ENCODE measurements at places on chromosomes 3 and 15.

- DNase-seq: no peak
Observed at GRCh38 chr3:42493798-42494151, 8.7 kb upstream of the VIPR1 start.

GRCh38 chr3:123644358-123644757 lies 59.5 kb upstream of the HACD2 start:
- DNase-seq: no peak

DNA sequence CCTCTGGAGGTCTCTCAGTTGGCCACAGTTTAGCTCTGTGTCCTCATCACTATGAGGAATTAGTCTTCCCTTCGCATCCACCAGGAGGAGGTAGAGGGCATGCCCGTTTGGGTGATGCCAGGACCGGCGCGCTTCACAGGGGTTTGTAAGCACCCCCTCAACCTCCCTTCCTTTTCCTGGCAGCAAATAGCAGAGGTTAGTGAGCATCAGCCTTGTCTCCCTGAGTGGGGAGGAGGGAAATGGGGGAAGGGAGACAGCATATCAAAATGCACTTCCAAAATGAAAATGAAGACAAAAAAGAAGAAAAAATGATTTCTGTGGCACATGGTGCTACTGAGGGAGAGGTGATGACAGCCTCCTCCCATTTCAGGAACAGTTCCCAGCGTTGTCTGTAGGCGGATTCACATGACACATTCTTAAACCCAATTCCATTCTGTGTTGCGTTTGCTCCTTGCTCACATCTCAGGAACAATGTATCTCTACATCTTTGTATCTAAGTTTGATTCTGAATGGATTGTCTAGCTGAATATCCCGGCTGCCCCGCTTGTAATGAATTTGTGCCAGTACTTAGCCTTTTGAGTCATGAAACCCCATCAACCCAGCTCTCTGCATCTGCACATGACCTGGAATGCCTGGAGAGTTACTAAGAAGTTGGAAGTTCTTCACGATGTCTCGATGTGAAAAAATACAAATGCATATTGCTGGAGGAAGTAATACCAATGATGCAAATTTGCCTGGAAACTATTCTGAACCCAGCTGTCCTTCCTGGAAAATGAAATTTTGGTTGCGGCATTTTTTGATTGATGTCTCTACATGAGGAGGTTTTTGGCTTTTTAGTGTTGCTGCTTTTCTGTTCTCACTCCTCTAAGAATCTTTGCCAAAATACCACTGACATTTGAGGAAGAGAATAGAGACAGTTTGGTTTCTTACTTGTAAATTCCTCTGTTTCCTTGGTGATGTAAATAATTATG lies 45.2 kb downstream of the TYRO3 start:
- DNase-seq: peak; percentile 53

DNA sequence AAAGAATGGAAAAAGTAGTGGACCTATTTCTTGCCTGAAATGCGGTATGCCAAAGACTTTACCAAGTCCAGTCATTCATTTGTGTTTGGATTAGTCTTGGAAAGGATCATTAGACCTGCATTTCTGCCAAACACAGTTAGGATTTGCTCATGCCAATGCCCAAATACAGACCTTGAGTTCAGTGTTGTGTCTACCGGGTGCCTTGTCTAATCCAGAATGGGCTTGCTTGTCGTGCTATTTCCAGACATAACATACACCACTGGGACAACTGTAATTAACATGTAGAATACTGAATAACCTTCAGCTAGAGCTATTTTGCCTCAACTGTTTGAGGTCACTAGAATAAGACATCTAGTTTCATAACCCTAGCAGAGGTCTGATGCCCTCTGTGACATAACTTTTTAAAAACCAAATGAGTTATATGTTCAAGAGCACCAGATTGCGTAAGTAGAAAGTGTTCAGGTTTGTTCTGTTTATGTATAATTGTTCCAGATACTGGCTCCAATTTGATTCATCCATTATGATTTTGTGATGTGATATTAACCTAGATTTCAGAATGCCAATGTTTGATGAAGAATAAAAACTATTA lies 145.3 kb upstream of the DPH6 start:
- DNase-seq: no peak

DNA sequence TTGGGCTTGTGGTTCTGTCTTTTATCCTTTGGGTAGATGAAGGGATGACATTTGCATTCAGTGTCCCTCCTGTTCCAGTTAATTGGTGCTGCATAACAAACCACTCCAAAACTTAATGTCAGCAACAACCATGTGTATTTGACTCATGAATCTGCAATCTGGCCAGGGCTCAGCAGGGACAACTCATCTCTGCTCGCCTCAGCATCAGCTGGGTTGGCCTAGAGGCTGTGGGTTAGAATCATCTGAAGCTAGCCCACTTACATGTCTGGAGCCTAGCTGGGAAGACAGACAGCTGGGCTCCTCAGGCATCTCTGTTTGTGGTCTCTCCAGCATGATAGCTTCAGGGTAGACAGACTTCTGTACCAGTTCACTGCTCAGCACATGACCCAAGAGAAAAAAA lies 92.0 kb downstream of the TMEM108 start:
- DNase-seq: no peak

GRCh38 chr3:152581951-152582350 lies 253.0 kb upstream of the P2RY1 start:
- no peak for DNase-seq

- DNase-seq: no peak
Observed at GRCh38 chr3:149579838-149580542, 77.8 kb downstream of the WWTR1 start.

GRCh38 chr3:158079599-158079998 lies 26.6 kb downstream of the SHOX2 start:
- no peak for DNase-seq

GRCh38 chr15:34693053-34693744 lies 61.6 kb downstream of the GJD2 start:
- DNase-seq: no peak

DNA sequence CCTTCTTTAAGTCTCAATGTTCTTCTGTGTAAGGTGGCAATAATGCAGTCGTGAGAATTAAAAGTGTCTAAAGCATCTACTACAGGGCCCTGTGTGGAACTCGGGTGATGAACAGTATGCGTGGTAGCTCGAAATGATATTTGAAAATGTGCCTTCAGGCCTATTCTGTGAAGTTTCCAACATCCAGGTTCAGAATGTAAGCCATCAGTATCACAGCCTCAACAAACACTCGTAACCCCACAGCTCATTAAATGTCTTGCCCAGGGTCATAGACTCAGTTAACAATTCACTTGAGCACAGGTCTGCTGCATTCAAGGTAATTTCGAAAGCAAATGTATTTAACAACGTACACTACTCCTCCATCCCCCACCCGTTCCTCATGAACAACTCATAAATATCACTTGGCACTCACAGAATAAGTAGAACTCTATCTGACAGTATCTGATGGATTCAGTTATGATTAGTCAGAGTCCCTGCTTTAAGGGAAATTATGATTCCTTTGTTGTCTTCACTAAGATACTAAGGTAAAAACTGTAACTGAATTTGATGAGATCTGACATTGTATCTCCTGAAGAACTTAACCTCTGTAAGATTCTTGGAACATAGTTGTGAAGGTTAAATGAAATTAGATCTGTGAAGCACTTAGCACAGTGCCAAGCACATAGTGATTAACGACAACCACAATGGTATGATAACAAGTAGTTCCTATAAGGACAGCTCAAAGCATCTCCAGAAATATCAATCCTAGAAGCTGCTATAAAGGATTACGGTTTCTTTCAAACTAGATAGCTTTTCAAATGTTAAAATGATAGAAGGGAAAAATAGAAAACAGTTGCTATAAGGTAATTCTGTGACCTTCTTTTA lies 642.3 kb downstream of the TBL1XR1 start:
- DNase-seq: peak; percentile 77

- no peak for DNase-seq
Observed at GRCh38 chr3:106814231-106814630, 563.0 kb upstream of the CCDC54 start.

- no peak for DNase-seq
Observed at GRCh38 chr3:142779591-142779990, 55.8 kb downstream of the TRPC1 start.

GRCh38 chr15:88036154-88036839 lies 220.2 kb downstream of the NTRK3 start:
- DNase-seq: no peak

- no peak for DNase-seq
Observed at GRCh38 chr3:39721076-39721475, 88.3 kb upstream of the MYRIP start.

DNA sequence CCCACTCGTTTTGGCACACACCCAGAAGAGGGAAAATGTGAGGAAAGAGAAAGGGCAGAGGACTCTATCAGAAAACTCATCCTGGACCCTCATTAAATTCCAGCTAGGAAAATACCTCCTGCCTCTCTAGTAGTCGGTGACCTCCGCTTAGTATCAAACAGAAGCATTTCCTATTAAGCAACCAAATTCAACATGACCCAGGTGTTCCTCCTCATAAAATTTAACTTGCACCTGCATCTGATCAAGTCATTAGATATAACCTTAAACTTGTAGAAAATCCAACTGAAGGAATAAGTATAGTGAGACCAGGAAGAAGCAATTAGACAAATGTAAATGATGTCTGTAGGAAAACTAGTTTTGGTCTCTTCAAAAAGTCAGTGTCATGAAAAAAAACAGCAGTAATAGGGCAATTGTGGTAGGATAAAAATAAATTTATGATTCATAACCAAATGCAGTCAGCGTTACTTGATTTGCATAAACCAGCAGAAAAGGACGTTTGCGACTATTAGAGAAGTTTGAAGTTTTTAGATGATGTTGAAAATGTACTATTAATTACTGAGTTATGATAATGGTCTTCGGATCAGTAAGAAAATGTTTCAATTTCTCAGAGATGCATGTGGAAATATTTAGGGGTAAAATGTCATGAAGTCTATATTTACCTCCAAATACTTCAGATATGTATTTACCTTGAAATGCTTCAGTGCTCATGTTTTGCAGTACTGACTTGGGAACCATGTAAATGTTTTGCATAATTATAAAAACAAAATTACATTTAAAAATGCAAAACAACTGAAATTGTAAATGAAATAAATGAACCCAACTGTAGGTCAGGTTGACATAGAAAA lies 44.6 kb downstream of the LDHAL6B start:
- DNase-seq: no peak

- no peak for DNase-seq
Observed at GRCh38 chr3:114377426-114377825, 83.6 kb downstream of the TIGIT start.

DNA sequence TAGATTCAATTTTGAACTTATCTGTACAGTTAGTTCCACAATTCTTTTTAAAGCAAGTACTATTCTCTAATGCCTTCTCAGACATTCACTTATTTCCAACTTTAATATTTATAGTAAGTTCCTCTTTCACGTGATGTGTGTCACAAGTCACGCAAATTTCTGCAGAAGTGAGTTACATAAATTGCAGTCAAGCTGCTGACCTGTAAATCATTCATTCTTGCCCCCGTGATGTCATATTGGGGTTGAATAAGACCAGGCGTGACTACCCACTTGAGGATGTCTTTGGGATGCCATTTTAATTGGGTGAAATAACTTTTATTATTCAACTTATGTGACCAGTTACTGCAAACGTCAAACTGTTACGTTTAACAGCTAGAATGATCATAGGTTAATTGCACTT lies 15.1 kb downstream of the PPARG start:
- no peak for DNase-seq

DNA sequence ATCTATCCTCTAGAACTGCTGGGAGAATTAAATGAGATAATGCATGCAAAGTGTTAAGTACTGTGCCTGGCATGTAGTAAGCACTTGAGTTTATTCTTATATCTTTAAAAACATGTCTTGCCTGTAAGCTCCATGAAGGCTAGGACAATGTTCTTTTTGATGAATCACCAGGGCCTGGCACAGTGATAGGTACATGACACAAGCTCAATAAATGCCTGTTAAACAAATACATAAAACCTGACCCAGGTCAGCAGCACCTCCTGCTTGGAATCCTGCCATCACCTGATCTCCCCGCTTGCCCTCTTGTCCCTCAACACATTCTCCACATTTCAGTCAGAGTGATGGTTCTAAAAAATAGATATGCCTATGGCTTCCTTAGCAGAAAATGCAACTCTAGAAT lies 186.8 kb downstream of the CHST2 start:
- DNase-seq: no peak

DNA sequence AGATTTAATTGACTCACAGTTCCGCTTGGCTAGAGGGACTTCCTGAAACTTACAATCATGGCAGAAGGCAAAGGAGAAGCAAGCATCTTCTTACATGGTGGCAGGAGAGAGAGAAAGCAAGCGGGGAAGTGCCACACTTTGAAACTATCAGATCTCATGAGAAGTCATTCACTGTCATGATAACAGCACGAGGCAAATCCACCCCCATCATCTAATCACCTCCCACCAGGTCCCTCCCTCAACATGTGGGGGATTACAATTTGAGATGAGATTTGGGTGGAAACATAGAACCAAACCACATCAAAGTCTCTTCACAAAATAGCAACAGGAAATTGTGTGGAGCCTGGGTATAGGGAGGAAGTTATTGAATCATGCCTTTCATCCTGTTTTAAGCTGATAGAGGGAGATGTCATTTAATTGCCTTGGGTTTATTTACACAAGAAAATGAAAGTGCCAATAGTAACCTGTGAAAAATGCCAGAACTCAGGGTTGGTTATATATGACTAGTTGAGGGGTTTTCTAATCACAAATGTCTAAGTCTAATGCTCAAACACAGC lies 624.8 kb upstream of the LMCD1 start:
- no peak for DNase-seq

- no peak for DNase-seq
Observed at GRCh38 chr3:96700322-96701315, 113.8 kb upstream of the EPHA6 start.

GRCh38 chr15:64282701-64283100 lies 73.3 kb downstream of the CSNK1G1 start:
- no peak for DNase-seq

GRCh38 chr3:180860180-180860858 lies 52.2 kb upstream of the FXR1 start:
- DNase-seq: no peak

DNA sequence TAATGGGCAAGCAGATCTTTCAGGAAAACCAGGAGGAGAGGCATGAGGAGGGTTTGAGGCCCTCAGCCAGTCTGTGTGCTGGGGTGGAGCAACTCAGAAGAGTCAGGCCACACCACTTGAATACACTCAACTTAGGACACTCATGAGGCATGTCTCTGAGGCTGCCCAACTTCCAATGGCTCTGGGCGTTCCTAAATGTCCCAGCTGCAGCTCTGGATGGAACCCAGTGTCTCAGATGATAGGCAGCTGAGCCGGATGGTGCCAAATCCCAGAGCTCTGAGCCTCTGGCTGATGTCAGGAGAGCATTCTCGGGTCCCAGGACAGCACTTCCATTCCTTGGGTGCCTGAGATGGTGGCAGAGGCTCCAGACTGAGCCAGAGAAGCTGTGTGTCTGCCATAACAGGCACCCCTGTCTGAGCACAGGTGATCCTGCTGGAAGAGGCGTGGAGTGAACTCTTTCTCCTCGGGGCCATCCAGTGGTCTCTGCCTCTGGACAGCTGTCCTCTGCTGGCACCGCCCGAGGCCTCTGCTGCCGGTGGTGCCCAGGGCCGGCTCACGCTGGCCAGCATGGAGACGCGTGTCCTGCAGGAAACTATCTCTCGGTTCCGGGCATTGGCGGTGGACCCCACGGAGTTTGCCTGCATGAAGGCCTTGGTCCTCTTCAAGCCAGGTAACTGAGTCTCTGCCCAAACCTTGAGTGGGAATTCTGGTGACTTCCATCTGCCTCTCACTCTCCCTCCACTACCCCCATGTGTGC lies 2.8 kb downstream of the NR2E3 start:
- DNase-seq: no peak

Data from NCI-H510A treated with DMSO at 0.1 percent for 48 hours (cell line).